ENCODE measurements at places on chromosomes 6 and 20.

- DNase-seq: no peak
These were observed 83.8 kb downstream of the IYD start for GRCh38 chr6:150452428-150453243.

DNA sequence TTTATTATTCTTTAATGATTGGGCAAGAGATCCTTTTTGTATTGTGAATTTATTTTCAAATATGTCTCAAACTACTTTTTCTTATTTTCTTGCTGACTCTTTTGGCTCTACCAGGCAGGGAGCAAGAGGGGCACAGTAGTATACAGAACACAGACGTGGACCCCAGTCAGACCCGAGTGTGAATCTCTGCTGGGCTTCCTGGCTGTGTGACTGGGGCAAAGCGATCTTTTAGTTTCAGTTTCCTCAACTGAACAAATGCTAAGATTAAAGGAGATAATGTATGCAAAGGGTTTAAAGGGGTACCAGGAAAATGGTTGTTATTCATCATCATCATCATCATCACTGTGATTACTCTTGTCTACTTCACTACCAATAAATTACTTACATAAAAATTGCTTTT is 317.5 kb downstream of the HIVEP2 start:
- DNase-seq: peak; percentile 9

GRCh38 chr6:158103228-158103627 is 64.8 kb downstream of the SERAC1 start:
- no peak for DNase-seq

GRCh38 chr20:9243986-9244385 is 175.1 kb downstream of the PLCB4 start:
- DNase-seq: no peak

DNA sequence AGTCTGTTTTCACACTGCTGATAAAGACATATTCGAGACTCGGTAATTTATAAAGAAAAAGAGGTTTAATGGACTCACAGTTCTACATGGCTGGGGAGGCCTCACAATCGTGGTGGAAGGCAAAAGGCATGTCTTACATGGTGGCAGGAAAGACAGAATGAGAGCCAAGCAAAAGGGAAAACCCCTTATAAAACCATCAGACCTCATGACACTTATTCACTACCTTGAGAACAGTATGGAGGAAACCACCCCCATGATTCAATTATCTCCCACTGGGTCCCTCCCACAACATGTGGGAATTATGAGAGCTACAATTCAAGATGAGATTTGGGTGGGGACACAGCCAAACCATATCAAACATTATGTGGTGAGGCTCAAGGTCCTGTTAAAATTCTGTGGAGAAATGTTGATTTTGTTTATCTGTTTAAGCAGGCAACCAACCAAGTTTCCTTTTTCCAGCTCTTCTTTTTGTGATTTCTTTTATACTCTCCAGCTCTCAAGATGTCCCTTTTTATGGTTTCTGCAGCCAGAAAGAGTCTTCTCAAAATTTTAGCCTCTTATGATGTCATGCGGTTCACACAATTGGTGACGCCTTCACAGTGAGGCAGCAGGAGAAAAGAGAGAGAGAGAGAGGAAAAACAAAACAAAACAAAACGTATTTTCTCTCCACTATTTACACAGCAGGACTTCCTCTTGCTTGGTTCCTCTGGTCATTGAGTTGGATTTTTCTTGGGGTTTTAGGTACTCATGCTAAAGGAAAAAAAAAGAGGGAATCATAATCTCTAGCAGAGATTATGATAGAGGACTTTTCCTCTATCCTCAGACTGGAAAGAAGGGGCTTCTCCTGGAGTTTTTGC is 18.0 kb downstream of the AIG1 start:
- no peak for DNase-seq

- DNase-seq: no peak
These were observed 99.7 kb downstream of the F13A1 start for GRCh38 chr6:6220718-6221117.

- DNase-seq: no peak
These were observed 92.1 kb downstream of the FYN start for GRCh38 chr6:111781041-111781708.

GRCh38 chr20:11826334-11826733 is 91.4 kb upstream of the BTBD3 start:
- no peak for DNase-seq

DNA sequence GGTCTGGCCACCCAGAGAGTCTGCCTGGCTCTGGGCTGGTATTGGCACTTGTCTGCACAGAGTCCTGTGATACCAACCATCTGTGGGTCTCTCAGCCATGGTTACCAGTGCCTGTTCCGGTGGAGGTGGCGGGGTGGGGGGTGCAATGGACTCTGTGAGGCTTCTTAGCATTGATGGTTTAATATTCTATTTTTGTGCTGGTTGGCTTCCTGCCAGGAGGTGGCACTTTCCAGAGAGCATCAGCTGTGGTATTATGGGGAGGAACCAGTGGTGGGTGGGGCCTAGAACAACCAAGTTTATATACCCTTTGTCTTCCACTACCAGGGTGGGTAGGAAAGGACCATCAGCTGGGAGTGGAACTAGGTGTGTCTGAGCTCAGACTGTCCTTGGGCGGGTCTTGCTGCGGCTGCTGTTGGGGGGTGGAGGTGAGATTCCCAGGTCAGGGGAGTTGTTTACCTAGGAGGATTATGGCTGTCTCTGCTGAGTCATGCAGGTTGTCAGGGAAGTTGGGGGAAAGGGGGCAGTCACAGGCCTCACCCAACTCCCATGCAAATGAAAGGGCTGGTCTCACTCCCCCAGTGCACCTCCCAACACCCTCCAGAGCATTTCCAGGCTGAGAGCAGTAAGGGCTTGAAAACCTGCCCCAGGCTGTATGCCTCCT is 117.5 kb downstream of the FLRT3 start:
- no peak for DNase-seq

GRCh38 chr6:42197555-42198362 is 3.0 kb upstream of the GUCA1B start:
- DNase-seq: no peak

DNA sequence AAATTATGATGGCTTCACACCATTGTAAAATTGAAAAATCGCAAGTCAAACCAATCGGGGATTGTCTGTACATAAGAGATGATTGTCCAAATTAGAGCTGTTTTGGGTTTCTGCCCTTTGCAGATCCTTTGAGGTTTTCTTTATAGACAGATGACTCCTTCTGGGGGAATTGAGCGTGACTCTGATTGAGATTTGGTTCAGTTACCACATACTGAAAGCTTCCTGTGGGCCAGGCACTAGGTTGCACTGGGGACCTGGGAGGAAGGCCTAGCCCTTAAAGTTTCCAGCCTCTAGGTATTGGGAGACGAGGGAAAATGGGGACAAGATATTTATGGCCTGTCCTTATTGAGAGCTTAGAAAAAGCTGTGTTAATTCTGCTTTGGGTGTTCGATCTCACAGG is 9.2 kb downstream of the VAPB start:
- DNase-seq: no peak

DNA sequence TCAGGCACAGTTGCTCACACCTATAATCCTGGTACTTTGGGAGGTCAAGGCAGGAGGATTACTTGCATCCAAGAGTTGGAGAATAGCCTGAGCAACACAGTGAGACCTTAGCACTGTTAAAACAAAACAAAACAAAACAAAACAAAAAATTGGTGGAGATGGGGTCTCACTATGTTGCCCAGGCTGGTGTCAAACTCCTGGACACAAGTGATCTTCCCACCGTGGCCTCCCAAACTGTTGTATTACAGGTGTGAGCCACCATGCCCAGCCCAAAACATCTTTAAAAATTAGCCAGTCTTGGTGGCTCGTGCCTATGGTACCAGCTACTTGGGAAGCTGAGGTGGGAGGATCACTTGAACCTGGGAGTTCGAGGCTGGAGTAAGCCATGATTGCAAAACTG is 120.2 kb downstream of the GMDS start:
- DNase-seq: no peak

- no peak for DNase-seq
These were observed 132.4 kb downstream of the ELOVL4 start for GRCh38 chr6:79814940-79815339.

GRCh38 chr6:14100138-14100537 is 17.4 kb upstream of the CD83 start:
- DNase-seq: no peak

DNA sequence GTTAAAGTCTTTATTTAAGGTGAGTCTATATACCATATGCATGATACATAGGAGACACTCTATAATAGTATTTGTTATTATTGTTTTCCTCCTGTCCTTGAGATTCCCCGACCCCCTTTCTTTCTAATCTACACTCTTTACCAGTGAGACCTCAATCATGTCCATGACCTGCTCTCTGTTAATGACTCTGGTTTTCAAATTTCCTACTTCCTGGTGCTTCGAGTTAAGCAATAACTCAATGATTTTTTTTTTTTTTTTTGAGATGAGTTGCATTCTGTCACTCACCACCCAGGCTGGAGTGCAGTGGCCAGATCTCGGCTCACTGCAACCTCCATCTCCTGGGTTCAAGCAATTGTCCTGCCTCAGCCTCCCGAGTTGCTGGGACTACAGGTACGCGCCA is 574.6 kb upstream of the SLC35B3 start:
- no peak for DNase-seq

DNA sequence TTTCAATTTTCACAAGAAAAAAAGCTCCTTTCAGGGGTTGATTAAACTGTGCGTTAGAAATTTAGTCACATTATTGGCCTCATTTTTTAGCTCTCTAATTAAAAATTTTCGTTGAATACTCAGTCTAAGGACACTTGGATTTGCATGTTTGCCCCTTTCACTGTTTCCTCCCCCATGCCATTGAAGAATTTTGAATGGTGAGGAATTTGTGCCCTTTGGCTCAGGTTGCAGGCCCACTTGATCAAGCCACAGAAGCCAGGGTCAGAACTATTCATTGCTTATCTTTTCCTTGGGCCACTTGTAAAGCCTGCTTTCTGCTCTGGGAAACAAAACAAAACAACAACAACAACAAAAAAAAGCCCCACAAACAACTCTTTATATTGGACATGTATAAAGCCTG is 12.2 kb downstream of the LIN28B start:
- no peak for DNase-seq

GRCh38 chr20:63645218-63645617 is 8.0 kb downstream of the STMN3 start:
- DNase-seq: no peak

GRCh38 chr6:80622641-80623040 is 516.2 kb downstream of the BCKDHB start:
- no peak for DNase-seq

DNA sequence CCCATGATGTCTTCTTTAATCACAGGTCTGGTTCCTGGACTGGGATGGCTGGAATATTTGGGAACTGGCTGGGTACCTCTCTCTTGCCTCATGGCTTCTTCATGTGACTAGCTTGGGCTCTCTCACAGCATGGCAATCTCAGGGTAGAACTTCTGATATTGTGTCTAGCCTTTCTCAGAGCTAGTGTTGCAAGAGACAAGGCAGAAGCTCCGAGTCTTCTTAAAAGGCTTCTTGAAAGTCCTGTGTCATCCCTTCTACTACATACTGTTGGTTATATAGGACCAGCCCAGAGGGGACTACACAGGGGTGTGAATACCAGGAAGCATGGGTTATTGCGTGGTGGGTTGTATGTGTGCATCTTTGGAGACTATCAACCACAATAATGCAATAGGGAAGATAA is 23.3 kb downstream of the BCAS1 start:
- no peak for DNase-seq

DNA sequence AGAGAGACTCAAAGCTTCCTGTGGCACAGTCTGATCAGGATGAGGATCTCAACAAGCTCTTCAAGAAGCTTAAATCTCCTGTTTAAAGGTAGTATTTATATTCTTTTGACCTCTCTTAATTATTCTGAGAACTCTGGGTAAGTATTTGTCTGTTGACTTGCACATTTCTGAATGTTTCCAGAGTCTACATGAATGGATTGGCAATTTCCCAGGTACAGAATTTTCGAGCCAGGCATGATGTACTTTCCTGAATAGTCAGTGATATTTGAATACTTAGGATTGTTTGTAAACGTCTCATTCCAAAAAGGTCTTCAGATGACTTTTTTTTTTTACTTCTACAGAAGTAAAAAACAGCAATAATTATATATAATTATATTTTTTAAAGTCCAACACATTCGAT is 293.4 kb downstream of the TBC1D32 start:
- no peak for DNase-seq

DNA sequence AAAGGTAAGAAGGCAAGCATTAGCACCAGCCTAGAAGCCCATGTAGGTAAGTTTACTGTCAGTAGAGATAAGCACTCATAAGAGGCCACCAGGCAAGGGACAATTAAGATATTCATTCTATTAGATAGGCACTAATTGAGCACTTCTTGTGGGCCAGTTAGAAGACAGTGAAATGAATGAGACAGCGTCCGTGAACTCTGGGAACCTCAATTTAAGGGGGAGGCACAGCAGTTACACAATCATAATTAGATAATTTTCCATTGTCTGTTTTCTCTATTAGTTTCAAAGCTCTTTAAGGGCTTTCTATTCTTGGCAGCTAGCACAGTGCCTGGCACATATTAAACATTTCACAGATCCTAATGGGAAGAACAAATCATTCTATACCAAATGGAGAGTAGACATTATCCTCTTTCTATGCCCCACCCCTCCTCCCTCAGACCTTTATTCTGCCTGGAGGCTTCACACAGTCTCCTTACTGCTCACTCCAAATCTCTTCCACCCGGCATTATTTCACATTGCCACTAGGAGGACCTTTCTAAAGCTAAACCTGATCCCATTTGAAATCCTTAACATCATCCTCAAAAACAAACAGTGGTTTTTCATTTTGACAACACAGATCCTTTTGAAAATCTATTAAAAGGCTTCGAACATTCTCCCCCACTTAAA is 529.6 kb downstream of the ADGRB3 start:
- no peak for DNase-seq

- no peak for DNase-seq
These were observed 295.2 kb downstream of the EPHA7 start for GRCh38 chr6:93124006-93124632.

- no peak for DNase-seq
These were observed 22.0 kb downstream of the RANBP9 start for GRCh38 chr6:13689511-13690256.

GRCh38 chr6:102832021-102832420 is 1438.5 kb downstream of the GRIK2 start:
- no peak for DNase-seq

- DNase-seq: no peak
These were observed 172.4 kb downstream of the MMS22L start for GRCh38 chr6:97110626-97111025.

- no peak for DNase-seq
These were observed 200.9 kb downstream of the DLL1 start for GRCh38 chr6:170089963-170090362.

- DNase-seq: no peak
These were observed 76.0 kb upstream of the ADTRP start for GRCh38 chr6:11854408-11855165.

DNA sequence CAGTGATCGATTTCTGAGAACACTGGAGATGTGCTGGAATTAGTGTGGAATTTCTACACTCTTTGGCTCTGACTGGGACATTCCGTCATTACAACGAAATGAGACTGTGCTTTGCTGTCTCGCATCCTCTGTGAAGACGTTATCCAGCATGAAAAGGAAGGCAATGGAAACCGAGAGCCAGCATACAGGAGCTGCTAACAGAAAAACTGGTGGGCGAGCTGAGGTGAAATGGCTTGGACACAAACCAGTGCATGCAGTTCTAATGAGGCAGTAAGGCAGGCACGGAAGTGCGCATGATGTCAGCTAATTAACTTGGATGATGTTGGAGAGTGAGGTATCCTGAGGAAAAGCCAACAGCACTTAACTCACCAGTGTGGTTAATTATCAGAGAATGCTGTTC is 202.8 kb upstream of the AGPAT4 start:
- DNase-seq: no peak

GRCh38 chr6:19833947-19834346 is 3.2 kb upstream of the ID4 start:
- DNase-seq: no peak

- no peak for DNase-seq
These were observed 107.3 kb downstream of the SYCP2 start for GRCh38 chr20:59825944-59826759.
